ENCODE measurements at places on chromosomes 1 and 21. TPM values are rescaled to one million over a fixed set of nuclear protein-coding genes. Genes with fewer than 3 reads are reported as not detected.

The PGBD5 gene
- 0.48 TPM for total RNA-seq

The HLX gene
- 17.8 TPM for total RNA-seq

The PROK1 gene
- total RNA-seq: 42.9 TPM

The AQP10 gene
- 0.44 TPM for total RNA-seq

The FAM78B gene
- 1.2 TPM for total RNA-seq

The CRNN gene
- total RNA-seq: not detected

The WNT4 gene
- 1.6 TPM for total RNA-seq

The ARTN gene
- total RNA-seq: not detected

The PPIAL4G gene
- total RNA-seq: under 0.01 TPM

The TAS1R1 gene
- total RNA-seq: not detected

The IVL gene
- total RNA-seq: not detected

The TMED5 gene
- 98.3 TPM for total RNA-seq

The CELA2A gene
- total RNA-seq: not detected

The TNFRSF18 gene
- 1.9 TPM for total RNA-seq

The KRTAP12-4 gene
- not detected for total RNA-seq

The SLC44A5 gene
- 0.16 TPM for total RNA-seq

The SELL gene
- 2.0 TPM for total RNA-seq

The MAN1C1 gene
- total RNA-seq: 6.7 TPM

The TRIM17 gene
- total RNA-seq: 7.3 TPM

The LIN28A gene
- not detected for total RNA-seq

The PBX1 gene
- total RNA-seq: 126 TPM

The HSD3B2 gene
- total RNA-seq: not detected

The MX2 gene
- total RNA-seq: 29.4 TPM

The S100A9 gene
- 329 TPM for total RNA-seq

The RNF186 gene
- not detected for total RNA-seq
